ENCODE measurements at places on chromosomes 16 and 17. TPM values are rescaled to one million over a fixed set of nuclear protein-coding genes. Genes with fewer than 3 reads are reported as not detected.

DNA sequence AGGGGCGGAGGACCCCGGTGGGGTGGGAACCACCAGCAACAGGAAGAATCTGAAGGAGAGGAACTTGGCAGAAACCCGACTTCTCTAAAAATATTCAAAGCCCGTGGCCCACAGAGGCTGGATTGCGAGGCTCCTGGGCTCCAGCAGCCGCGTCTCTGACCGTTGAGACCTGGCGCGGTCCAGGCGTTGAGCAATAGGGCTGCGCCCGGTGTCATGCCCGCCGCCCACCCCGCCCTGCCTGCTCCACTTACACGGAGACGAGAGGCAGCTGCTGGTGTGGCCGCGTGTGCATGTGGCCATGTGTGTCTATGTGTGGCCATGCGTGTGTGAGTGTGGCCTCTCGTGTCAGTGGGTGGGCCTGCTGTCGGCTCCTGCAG is 83.6 kb downstream of the IRF8 start:
- DNase-seq = no peak

DNA sequence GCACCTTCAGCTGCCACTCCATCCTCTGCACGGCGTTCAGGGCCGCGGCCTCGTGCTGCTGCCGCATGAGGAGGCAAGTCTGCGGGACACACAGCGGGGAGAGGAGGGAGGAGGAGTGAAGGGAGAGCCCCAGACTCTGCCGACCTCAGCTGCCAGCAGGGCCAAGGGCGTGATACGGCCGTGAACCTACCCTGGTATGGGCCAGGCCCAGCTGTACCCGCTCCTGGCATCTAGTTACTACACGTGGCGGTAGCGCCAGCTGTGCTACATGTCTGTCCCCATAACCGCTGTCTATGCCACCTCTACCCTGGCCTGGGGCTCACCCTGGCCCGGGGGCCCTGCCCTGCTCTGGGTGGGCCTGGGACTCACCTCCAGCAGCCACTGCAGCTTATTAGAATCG is 51.1 kb downstream of the ZNF778 start:
- DNase-seq = no peak

GRCh38 chr17:10089196-10089804 is 109.1 kb downstream of the GAS7 start:
- DNase-seq = no peak

DNA sequence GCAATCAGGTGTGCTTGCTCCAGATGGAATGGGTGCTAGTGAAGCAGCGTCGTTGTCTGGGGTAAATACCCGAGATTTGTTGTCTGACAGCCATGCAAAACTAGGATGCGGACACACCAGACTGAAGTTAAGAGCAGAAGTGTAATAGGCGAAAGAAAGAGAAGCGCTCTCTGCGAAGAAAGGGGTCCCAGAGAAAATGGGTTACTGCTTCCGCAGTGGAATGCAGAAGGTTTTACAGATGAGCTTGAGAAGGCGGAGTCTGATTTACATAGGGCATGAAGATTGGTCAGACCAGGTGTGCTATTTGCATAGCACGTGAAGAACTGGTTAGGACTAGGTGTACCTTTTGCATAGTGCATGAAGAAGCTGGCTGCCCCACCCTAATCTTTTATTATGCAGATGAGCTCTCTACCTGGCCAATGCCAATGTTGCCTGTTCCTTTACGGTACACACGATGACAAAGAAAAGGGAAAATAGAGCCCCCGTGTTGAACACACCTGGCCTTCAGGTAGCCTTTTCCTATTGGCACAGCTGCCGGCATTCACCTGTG is 32.0 kb upstream of the SNN start:
- DNase-seq = no peak

DNA sequence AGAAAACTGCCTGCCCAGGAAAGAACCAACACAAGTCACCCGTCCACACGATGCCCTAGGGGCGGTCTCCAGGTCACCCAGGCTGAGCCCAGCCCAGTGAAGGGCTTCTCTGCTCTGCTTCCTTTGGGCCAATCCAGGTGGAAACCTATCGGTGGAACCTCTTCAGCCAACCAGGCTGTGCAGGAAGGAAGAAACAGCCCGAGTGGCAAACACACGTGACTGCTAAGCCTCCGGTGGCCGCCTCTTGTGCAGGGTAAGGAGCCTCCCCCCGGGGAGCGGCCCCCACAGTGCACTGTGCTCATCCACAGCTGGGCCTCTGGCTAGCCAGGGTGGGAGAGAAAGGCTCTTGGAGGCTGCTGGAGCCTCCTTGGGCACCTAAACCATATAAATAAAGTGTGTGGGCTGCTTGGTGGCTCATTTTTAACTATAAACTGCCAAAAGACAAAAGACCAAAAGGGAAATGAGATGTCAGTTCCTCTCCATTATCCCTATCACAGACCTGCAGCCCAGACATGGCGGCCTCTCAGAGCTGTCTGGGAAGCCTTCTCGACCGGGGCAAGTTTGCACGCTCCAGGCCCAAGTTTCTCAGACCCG is 2.4 kb downstream of the RTN4RL1 start:
- no peak for DNase-seq

DNA sequence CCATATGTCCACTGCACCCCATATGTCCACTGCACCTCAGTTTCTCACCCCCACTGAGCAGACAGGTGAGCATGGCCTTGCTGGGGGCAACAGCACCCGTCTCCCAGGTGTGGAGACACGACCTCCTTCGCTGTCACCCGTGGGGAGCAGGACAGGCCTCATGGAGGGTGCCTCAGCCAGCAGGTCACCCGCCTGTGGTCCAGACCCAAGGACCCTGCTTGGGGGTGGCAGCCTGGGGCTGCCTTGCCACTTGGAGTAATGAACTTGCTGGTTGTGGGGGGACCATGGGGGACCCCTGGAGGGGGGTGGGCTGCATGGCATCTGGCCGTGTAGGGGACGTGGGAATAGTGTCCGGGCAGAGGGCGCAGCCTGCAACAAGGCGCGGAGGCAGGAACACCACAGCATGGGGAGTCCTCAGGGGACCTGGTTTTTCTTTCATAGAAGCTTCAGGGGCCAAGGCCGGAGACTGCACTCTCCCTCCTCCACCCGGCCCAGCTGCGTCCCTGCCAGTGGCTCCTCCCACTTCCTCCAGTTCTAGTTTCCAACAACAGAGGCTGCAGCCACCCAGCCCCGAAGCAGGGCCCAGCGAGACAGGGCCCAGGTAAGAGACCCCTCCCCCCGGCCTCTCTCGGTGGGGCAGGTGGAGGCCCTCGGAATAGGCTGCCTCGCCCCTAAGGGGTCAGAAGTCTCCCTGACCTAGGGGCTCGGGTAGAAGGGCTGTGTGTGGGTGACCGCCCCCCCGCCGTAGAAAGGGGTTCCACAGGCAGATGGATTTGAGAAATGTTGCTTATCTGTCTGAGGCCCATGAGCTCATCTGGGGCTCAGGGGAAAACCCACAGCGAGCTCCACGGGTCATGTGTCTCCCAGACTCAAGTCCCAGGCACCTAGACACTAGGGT is at the start of gene NHLRC4:
Gene NHLRC4 (plus strand): TSS at position 531 of the 898 bp plus-strand sequence. CDS start 1,043 bp downstream, outside the sequence.
- DNase-seq = peak; percentile 43

DNA sequence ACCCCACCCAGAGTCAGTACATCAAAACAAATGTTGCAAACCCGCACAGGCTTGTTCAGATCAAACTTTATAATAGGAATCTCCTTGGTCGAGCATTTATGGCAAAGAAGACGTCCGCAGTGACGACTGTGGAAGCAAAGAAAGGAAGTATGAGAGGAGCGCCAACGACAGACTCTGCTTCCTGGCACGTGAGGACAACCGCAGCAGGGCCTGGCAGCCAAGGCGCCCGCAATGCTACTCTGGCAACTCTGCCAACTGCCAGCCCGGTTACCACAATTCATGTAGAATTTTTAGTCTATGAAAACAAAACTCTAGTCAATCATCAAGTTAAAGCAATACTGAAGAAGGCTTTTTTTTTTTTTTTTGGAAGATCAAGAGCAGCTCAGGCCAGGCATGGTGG is 24.8 kb downstream of the CYB5D2 start:
- no peak for DNase-seq

GRCh38 chr17:74757931-74758847 is 9.8 kb downstream of the NHERF1 start:
- no peak for DNase-seq

- no peak for DNase-seq
Observed at GRCh38 chr16:50719401-50720337, 22.2 kb upstream of the CYLD start.

DNA sequence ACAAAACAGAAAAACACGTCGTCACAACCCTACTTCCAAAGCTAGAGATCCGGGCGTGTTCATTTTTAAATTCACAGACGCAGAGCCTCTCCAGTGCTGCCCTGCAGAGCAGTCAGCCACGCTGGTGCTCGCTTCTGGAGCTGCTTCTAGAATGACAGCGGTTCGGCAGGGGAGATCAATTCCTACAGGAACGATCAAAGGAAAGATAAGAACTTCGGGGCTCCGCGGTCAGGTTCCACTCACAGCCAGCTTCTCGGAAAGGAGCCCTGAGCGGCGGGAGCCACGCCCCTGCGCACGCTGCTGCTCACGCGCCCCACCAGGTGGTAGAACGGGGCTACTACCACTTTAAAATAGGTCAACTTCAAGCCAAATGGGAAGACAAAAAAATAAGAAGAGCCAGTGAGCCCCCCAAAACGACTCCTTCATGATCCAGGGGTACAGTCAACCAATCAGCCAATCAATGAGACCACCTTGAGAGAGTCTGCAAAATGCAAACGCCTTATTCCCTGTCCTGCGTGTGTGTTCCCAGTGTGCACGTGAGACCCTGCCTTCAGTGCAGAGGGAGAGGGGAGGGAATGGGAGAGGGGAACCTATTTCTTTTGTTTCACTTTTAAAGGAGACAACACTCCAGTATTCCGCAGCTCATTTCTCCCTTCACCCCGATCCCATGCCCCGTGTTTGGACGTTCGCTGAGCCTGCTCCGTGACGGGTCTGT is 209.7 kb downstream of the RBFOX3 start:
- peak; percentile 81 for DNase-seq

DNA sequence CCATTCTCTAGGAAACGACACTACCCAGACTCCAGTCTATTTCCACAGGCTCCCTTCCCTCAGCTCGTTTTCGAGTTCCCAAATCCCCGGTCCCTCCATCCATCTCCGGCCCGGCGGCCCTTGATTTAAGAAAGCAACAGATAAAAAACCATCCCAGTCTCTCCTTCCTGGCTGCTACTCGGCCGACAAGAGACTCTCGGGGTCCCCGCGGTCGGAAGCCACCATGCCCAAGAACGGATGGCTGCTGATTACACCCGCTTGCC is 182 bp downstream of the RPL26 start:
- DNase-seq = no peak

- DNase-seq = no peak
Observed at GRCh38 chr16:78982096-78982744, 618.3 kb downstream of the MAF start.

DNA sequence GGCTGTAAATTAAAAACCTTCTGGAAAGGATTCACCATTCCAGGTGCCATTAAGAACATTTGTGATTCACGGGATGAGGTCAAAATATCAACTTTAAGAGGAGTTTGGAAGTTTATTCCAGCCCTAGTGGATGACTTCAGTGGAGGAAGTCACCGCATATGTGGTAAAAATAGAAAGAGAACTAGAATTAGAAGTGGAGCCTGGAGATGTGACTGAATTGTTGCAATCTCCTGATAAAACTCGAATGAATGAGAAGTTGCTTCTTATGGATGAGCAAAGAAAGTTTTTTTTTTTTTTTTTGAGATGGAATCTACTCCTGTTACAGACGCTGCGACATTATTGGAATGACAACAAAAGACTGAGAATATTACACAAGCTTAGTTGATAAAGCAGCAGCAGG is 26.7 kb downstream of the CCL4 start:
- DNase-seq = no peak

GRCh38 chr16:4414187-4414917 is 2.0 kb downstream of the CORO7 start:
- no peak for DNase-seq

The ADGRG3 gene
- total RNA-seq = not detected

The PNMT gene
- total RNA-seq = 0.84 TPM

The HOXB3 gene
- 21.9 TPM for total RNA-seq

The HID1 gene
- 11.8 TPM for total RNA-seq

The SRCIN1 gene
- total RNA-seq = 8.4 TPM

Data from neural crest cell (in vitro differentiated cells).